ENCODE measurements at places on chromosomes 2 and 18.

DNA sequence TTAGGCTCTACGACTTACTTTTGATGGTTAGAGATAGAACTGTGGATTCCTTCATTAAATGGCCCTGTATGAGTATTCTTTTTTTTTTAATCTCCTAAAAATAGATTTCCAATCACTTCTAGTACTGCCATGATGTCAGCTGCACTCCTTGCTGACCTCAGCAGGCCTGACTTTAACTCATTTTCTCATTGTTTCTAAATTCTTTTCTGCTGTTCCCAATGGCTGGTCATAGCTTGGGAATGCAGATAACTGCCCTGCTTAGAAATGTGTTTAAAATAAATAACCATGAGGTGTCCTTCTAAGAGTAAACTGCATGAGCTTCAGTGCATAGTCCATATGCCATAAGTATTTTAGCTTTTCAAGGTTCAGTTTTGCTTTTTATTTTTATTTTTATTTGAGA lies 15.7 kb downstream of the CCDC85A start:
- H3K4me3 ChIP-seq, result no peak overlapping the region
- no peak overlapping the region for H3K27ac ChIP-seq
- H3K4me1 ChIP-seq, result no peaks in the 10 kb centered on the region
- H3K27me3 ChIP-seq, result no peaks in the 10 kb centered on the region
- H3K36me3 ChIP-seq, result no peaks in the 10 kb centered on the region

GRCh38 chr2:158217593-158217992 lies 115.9 kb downstream of the UPP2 start:
- H3K4me3 ChIP-seq, result no peak overlapping the region
- peak overlapping the region; percentile 24 for H3K27ac ChIP-seq
- no peaks in the 10 kb centered on the region for H3K27me3 ChIP-seq
- no peaks in the 10 kb centered on the region for H3K36me3 ChIP-seq

DNA sequence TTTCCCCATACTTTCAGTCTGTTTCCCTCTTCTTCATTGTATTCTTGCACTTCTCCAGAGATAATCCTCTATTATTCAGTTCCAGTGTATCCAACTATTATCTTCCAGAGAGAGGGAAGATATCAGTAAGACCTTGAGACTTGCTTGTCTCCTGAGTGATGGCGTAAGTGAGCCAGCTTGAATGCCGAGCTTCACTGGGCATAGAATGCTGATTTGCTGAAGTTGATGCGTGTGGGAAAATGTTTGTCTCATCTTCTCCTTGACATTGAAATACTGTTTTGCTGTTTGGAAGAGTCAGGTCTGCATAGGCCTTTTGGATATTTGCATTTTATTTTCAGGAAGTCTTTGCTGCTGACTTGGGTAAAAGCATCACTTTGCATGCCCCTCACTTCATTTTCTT lies 41.1 kb upstream of the MGAT5 start:
- no peaks in the 10 kb centered on the region for H3K27me3 ChIP-seq
- no peak overlapping the region for H3K4me3 ChIP-seq
- no peak for DNase-seq
- no peak overlapping the region for H3K27ac ChIP-seq
- H3K4me1 ChIP-seq, result peaks cover 48% of the 10 kb centered on the region
- H3K36me3 ChIP-seq, result no peaks in the 10 kb centered on the region

- H3K4me1 ChIP-seq, result no peaks in the 10 kb centered on the region
- no peaks in the 10 kb centered on the region for H3K36me3 ChIP-seq
- H3K4me3 ChIP-seq, result no peak overlapping the region
- H3K27ac ChIP-seq, result no peak overlapping the region
These were observed 643.9 kb upstream of the NXPH2 start for GRCh38 chr2:139424101-139424500.

GRCh38 chr2:113197347-113198047 lies 23.7 kb downstream of the PSD4 start:
- H3K27ac ChIP-seq, result no peak overlapping the region
- no peak overlapping the region for H3K4me3 ChIP-seq
- H3K36me3 ChIP-seq, result peaks cover 100% of the 10 kb centered on the region
- DNase-seq, result peak; percentile 75

DNA sequence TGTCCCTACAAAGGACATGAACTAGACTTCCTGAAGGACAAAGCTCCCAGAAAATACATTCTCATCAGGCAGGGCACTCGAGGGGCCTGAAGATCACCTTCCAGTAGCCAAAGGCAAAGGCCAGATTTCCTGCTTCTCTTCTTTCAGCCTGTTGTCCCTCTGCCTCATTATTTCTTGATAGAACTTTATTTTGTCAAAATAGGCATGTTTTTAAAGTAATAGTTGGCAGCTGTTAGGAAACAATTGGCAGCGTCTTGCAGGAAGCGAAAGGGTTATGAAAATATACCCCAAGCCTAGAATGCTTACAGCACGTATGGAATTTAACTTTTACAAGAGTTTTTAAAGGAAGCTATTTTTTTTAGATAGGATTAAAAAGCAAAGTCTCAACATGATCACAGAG lies 74.9 kb downstream of the LINC00305 start:
- H3K36me3 ChIP-seq, result no peaks in the 10 kb centered on the region
- no peak for DNase-seq

- no peaks in the 10 kb centered on the region for H3K36me3 ChIP-seq
- H3K27ac ChIP-seq, result no peak overlapping the region
- no peak for DNase-seq
- no peaks in the 10 kb centered on the region for H3K4me1 ChIP-seq
These were observed 91.4 kb downstream of the ACSL3 start for GRCh38 chr2:222952204-222952603.

DNA sequence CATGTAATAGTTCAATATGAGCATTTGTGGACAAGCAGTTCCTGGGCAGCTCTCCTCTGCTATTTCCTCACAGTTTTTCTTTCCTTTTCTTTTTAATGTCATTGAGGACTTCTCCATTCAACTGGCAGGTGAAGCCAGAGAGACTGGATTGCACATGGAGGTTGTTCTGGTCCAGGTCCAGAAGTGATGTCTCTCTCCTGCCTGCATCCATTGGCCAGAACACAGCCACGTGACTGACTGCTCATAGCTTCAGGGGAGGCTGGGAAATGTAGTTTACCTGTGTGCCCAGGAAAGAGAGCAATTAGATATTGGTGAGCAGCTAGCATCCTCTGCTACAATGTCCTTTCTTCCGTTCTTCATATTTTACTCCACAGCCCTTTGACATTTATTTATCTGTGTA lies 20.2 kb upstream of the ADAM23 start:
- H3K36me3 ChIP-seq, result no peaks in the 10 kb centered on the region
- no peaks in the 10 kb centered on the region for H3K4me1 ChIP-seq
- no peak overlapping the region for H3K27ac ChIP-seq
- no peak for DNase-seq

DNA sequence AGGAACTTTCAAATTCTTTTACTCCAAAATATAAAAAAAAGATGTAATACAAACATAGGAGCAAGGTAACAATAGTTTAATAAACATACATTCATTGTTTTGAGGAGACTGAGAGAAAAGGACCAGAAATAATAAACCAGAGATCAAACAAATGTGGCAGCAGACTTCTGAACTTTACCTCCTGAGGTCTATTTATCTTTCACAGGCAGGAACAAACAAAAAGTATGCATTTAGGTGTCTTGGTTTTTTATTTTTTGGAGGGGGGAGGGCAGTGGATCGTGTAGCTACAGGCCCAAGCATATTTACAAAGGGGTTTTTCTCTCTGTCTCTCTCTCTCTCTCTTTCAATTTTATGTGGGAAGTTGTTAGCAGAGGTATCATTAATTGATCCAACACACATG lies 5.6 kb downstream of the PPP4R1 start:
- peaks cover 22% of the 10 kb centered on the region for H3K36me3 ChIP-seq
- no peaks in the 10 kb centered on the region for H3K27me3 ChIP-seq
- H3K27ac ChIP-seq, result no peak overlapping the region
- DNase-seq, result no peak
- H3K4me3 ChIP-seq, result no peak overlapping the region

- no peak overlapping the region for H3K27ac ChIP-seq
- no peaks in the 10 kb centered on the region for H3K27me3 ChIP-seq
- H3K4me3 ChIP-seq, result no peak overlapping the region
- H3K4me1 ChIP-seq, result no peaks in the 10 kb centered on the region
These were observed 123.8 kb downstream of the CAPN13 start for GRCh38 chr2:30683236-30683956.

DNA sequence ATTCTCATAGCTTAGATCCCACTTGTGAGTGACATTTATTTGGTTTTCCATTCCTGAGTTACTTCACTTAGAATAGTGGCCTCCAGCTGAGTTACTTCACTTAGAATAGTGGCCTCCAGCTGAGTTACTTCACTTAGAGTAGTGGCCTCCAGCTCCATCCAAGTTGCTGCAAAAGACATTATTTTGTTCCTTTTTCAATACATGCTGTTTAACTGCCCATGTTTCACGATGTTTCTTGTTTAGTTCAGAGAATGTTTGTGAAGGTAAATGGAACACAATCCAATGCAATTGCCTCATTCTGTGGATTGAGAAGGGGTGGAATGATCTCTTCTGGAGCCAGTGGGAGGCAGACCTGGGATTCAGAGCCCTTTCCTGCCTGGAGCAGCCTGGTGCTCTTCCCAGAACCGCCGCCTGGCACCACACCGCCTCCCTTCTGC lies 273.5 kb upstream of the ATP5MC3 start:
- no peak for DNase-seq
- no peak overlapping the region for H3K4me3 ChIP-seq
- H3K36me3 ChIP-seq, result no peaks in the 10 kb centered on the region

- no peak overlapping the region for H3K27ac ChIP-seq
- H3K27me3 ChIP-seq, result no peaks in the 10 kb centered on the region
- no peak for DNase-seq
- H3K4me3 ChIP-seq, result no peak overlapping the region
- H3K36me3 ChIP-seq, result peaks cover 36% of the 10 kb centered on the region
These were observed 100.3 kb downstream of the FEZ2 start for GRCh38 chr2:36497570-36498163.

DNA sequence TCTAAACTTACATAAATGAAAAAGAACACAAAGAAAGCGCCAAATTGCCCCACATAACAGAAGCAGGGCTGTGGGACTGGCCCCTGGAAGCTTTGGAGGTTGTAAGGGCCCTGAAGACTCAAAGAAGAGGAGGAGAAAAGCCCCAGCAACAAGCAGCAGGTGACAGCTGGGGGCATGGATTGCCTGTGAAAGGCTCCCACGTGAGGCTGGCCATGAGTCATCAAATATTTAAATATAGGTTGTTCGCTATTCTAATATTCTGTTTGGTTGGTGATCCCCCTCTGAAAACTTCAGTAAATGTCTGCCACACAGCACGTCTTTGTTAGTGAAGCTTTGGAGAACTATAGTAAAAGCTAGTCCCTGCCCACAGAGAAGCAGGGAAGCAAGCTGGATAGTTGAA lies 132.4 kb downstream of the MREG start:
- no peak overlapping the region for H3K4me3 ChIP-seq
- DNase-seq, result no peak
- H3K27me3 ChIP-seq, result no peaks in the 10 kb centered on the region

DNA sequence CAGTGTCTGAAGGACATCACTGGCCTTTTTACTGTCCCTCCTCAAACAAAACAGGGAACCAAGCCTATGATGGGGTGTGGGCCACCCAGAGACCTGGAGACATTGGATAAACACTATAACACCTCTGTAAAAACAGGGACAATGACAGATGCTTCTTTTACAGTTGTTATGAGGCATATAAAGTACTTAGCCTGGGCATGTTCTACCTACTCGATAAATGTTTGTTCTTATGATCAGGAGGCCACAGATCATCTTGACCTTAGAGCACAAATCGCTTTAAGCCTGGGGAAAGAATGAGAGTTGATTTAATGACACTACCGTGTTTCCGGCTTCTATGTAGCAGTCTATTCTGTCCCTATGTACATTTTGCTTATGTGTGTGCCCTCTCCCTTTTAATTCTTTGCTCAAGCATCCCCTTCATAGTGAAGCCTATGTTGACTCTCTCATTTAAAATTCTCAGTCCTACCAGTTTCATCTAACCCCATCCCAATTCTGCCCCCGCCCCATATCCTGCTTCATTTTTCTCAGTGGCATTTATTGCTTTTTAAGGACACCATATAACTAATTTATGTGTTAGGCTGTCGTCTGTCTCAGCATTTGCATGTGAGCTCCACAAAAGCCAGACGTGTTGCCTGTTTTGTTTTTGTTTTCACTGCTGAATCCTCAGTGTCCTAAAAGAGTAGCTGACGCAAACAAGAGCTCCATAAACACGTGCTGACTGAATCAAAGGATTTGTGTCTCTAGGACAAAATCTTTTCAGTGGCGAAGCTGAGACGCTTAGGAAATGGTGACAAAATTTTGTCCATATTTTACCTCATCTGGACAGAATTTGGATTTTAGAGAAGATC lies 182.3 kb upstream of the ST6GAL2 start:
- no peaks in the 10 kb centered on the region for H3K4me1 ChIP-seq
- no peak overlapping the region for H3K4me3 ChIP-seq
- H3K27me3 ChIP-seq, result no peaks in the 10 kb centered on the region
- no peak for DNase-seq

DNA sequence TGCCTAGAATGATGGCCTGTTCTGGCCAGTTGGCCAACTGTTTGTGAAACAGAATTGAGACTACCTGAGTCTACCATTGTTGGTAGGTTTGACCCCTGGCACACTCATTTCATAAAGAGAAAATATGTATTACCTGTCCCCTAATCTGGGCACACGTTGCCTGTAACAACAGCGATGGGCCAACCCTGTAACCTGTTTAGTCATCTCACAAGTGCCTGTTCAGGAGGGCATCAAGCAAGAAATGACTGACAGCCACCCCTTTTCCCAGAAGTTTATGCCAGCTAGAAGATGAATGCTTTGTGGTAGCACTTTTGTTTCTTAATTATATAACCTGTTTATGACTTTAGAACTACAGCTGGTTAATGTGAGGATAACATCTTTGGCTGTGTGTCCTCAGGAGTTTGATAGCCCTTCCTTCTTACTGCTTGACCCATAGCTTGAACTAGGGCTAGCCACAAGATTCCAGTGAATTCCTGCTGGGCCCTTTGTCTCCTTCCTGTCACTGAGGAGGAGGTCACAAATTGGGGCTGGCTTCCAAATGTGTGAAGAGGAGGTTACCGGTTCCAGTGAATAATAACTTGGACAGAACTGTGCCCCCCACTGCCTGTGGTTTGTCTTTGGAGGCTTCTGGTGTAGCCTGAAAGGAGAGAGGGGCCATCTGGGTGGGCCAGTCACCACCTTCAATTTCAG lies 273.9 kb upstream of the EPAS1 start:
- H3K36me3 ChIP-seq, result peaks cover 22% of the 10 kb centered on the region
- peaks cover 5% of the 10 kb centered on the region for H3K4me1 ChIP-seq
- no peak overlapping the region for H3K27ac ChIP-seq
- no peak for DNase-seq

- no peaks in the 10 kb centered on the region for H3K36me3 ChIP-seq
- H3K4me3 ChIP-seq, result no peak overlapping the region
- no peaks in the 10 kb centered on the region for H3K27me3 ChIP-seq
- no peaks in the 10 kb centered on the region for H3K4me1 ChIP-seq
- DNase-seq, result no peak
These were observed 112.6 kb downstream of the EHBP1 start for GRCh38 chr2:62817995-62818713.

- no peak overlapping the region for H3K27ac ChIP-seq
- H3K27me3 ChIP-seq, result no peaks in the 10 kb centered on the region
- peaks cover 17% of the 10 kb centered on the region for H3K36me3 ChIP-seq
These were observed 50.6 kb upstream of the TFCP2L1 start for GRCh38 chr2:121335294-121336290.

DNA sequence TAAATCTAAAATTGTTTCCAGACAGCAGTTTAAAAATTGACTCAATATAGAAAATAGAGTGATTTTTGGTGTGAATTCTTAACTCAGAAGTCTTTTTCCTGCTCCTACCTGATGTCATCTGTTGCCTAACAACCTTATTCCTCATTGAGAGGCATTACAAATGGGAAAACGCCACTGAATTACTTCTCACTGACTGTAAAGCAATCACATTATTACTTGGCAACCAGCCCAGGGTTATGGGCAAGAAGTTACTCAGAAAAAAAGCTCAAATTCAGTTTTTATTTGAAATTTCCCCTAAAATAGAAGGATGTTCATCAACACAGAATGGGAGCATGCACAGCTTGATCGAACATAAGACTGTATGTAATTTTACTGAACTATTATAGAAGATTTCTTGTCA lies 201.8 kb upstream of the GULP1 start:
- H3K4me3 ChIP-seq, result no peak overlapping the region
- H3K27me3 ChIP-seq, result no peaks in the 10 kb centered on the region
- H3K36me3 ChIP-seq, result no peaks in the 10 kb centered on the region
